ENCODE measurements at places on chromosomes 4 and X.

- no peak for DNase-seq
Observed at GRCh38 chrX:639151-639550, 8.6 kb downstream of the SHOX start.

DNA sequence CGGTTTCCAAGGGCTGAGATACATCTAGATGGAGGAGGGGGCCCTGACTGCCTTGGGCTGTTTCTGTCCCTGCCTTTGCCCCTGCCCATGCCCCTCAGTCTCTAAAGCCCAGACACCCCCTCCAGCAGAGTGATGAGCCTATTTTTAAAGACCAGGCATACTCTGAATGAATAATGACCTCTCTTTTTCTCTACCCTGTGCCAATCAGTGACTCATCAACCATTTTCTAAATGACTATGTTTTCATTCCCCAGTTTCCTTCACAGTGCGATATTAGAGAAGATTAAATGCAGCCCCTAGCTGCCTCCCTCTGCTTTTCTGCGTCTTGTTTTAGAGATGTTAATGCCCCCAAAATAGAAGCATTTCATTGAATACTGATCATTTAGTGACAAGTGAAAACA lies 15.5 kb upstream of the NHS start:
- no peak for DNase-seq

DNA sequence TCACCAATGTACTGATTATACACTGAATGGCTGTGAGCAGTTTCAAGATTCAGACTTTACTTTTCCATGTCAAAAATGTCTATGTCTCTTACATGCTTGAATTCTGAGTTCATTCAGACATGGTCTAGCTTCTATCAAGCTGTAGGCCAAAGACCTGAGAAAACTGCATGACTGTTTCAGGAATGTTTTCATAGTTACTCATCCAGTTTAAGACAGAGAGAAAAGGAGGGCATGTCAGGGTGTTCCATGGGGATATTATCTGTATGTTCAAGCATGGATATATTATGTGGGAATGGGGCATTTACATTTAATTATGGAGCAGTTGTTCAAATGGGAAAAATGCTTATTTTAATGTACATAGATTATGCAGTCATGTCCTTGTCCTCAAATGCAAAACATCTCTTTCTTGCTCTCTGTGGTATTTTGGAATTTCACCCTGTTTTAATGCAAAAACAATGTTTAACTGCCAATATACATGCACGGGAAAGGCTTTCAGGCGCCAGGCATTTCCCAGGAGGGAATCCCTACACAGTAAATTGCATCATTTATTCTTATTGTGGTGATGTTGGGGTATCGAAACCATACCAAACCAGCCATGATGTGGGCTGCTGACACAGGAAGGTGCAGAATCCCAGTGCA lies 429.1 kb upstream of the INTU start:
- no peak for DNase-seq

DNA sequence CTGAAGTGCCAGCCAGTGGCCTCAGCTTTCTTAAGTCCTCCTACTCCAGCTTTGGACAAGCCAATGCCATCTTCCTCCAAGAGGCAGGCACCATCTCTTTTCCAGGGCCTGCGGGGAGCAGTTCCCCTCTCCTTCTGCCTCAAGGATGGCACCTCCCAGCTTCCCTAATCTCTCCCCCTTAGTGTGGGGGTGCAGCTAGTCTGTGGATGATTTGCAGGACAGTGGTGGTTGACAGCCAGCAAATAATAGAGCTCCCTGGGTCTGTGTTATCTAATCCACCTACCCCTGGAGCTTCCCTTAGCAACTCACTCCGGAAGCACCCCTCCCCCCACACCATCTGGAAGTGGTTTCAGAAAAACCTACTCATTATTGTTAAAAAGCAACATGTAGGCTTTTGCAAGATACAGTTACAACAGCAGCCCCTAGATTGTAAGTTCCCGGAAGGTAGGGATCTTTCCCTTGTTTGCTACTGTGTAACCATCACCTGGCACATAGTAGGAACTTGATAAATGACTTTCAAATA lies 247.1 kb downstream of the BCOR start:
- DNase-seq = no peak

GRCh38 chr4:185020293-185020808 lies 2.1 kb downstream of the HELT start:
- no peak for DNase-seq

DNA sequence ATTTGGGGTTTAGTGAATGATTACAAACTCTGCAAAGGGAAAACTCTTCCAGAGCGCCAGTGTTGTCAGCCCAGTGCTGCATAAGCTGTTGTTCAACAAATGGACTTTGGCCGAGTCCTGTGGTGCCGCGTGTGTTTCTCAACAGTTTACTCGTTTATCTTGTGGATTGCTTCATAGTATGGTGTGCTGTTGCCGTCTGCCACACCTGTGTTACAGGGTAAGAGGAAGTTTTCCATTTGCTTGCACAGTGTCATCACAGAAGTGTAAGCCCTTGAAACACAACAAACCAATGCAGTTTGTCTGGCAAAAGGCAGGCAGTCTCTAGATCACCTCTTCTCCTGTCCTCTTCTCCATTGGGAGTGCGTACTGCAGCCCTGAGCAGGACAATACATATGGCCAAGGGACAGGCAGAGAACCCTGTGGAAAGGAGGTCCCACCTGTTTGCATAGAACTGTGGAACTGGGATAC lies 66.3 kb downstream of the DCUN1D4 start:
- no peak for DNase-seq

GRCh38 chr4:113173793-113174264 lies 124.4 kb downstream of the ANK2 start:
- no peak for DNase-seq

DNA sequence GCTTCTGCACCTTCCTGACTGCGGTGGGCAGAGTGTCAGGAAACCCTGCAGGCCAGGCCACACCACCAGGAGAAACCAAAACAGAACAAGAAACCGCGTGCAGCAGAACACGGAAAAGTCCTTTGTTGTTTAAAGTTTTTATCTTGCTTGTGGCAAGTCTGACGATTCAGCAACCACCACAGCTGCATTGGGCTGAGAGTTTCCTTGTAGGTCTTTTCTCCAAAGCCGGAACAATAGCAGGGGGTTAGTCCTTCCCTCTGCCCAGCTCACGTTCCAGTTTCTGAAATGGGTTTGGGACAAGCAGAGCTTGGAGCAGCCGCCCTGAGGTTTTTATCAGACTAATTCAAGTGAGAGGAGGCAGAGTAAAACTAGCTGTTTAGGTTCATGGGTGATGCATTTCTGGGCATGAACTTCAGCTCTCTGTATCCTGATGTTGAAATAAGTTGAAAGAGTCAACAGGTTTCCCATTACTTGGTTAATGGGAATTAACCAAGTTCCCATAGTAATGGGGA lies 216.9 kb downstream of the PTTG2 start:
- no peak for DNase-seq

DNA sequence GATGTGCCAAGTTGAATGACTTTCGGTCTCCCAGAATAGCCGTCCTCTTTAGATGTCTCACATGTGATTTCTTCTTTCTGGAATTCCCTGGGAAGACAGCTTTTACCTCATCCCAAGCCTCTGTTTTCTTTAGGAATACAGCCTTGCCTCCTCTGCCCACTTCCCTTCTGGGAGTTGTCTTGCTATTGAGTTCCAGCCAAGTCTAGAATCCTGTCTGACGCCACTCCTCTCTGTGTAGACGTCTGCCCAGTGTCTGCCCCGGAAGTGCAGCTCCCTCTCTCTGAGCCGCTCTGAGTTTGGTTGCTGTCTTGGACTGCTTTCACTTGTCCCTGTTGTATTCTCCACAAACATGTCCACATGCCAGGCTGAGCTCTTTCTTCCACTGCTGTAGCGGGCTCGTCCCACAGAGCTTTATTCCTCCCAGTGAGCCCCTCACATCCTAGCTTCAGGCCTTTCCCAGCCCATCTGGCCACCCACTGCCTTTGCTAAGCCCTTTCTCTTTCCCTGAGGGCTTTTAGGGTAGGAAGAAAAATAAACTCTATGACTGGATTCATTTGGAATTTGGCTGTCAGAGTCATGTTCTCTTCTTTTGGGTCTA lies 9.0 kb upstream of the IGFBP7 start:
- DNase-seq = no peak

DNA sequence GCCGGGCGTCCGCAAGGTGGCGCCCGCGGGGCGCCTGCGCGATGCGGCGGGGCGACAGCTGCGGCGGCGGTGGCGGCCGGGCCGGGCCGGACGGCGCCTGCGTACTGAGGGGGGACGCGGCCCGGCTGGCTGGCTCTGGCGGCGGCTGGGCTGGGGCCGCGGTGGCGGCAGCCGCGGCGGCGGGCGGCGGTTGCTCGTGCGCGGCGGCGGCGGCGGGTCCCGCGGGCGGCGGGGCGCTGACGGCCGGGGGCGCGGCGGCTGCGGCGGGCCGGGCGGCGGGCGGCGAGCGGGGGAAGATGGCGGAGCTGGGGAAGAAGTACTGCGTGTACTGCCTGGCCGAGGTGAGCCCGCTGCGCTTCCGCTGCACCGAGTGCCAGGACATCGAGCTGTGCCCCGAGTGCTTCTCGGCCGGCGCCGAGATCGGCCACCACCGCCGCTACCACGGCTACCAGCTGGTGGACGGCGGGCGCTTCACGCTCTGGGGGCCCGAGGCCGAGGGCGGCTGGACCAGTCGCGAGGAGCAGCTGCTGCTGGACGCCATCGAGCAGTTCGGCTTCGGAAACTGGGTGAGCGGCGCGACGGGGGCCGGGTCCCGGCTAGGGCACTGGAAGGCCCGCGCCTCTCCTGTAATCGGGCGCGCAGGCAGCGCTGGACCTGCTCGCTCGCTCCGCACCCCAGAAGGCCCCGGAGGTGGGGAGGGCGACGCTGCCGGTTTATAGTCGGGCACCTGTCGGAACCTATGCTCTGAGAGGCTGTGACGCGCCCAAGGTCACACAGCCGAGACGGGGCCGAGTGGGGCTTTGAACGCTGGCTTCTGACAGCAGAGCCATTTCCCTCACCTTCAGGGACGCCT lies at the start of gene TADA2B:
Gene TADA2B, plus strand, starts transcription at position 89 of the 853 bp plus-strand sequence. Its CDS starts 208 bp downstream, at position 297.
- no peak for DNase-seq

GRCh38 chrX:2596555-2597255 lies 94.4 kb upstream of the CD99 start:
- no peak for DNase-seq

GRCh38 chr4:86847571-86847970 lies 1.6 kb downstream of the SLC10A6 start:
- no peak for DNase-seq

- no peak for DNase-seq
Observed at GRCh38 chr4:185849664-185850550, 37.9 kb upstream of the SORBS2 start.

DNA sequence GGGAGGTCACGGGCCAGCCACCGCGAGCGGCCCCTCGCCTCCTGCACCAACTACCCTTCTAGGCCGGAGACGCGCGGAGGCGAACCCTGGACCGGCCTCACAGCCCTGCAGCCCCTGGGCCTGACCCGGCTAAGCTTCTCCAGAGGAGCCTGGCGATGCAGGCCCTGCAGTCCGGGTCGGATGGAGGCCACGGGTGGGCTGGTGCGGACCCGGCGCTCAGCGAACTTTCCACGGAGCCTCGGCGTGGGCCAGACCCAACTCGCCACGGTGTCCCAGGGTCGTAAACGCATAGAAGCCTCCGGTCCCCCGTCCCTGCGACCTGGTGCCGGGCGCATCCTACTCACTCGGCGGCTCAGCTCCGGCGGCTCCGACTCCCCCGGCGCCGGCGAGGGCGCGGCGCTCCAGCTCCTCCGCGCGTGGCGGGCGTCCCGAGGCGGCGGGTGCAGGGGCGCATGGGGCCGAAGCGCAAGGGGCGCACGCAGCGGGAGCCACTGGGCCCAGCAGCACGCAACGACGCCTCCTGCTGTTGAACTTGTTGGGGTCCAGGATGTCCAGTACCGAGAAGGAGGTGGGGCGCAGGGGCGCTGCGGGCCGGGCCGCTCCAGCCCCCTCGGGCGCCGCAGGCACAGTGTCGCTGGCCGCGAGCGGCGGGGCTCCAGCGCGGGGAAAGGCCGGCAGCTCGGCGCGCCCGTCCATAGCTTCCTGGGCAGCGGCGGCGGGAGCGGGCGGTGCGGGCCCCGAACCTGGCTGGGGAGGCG lies 427 bp downstream of the NKX1-1 start:
- DNase-seq = no peak

DNA sequence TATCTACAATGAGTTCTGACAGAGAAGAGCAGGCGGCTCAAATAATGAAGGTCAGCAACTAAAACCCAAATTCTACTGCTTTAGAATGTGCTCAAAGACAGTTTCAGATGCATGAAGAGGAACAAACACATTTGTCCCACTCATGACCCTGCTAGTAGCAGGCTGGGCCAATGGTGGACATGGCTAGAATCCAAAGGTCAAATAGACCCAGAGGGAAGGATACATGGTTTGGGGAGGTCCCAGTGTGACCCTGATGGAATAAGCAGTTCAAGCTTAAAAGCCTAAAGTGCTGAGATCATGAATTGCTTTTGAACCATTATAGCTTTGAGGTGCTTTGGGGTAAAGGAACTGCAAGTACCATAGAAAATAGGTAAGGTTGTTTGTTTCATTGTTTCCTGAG lies 450.7 kb downstream of the MID1IP1 start:
- DNase-seq = no peak

- DNase-seq = no peak
Observed at GRCh38 chrX:30657196-30658161, 4.3 kb downstream of the GK start.

GRCh38 chrX:72526534-72527508 lies 45.8 kb downstream of the HDAC8 start:
- DNase-seq = no peak

DNA sequence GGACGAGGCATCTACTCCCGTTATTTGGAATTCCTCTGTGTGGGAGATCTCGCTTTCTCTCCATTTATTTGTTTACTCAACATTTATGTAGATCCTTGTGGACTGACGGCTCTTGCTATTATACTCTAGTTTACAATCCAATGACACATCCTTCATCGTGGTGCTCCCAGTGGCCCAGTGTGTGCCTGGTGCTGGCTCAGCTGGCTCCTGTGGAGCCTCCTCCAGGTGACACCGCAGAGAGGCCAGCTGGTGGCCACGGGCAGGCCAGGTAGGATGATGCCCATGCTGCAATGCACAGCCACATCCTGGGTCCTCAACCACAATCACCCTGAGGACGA lies 84.0 kb upstream of the AFAP1 start:
- DNase-seq = no peak

- no peak for DNase-seq
Observed at GRCh38 chrX:29295987-29296680, 708.9 kb downstream of the IL1RAPL1 start.

DNA sequence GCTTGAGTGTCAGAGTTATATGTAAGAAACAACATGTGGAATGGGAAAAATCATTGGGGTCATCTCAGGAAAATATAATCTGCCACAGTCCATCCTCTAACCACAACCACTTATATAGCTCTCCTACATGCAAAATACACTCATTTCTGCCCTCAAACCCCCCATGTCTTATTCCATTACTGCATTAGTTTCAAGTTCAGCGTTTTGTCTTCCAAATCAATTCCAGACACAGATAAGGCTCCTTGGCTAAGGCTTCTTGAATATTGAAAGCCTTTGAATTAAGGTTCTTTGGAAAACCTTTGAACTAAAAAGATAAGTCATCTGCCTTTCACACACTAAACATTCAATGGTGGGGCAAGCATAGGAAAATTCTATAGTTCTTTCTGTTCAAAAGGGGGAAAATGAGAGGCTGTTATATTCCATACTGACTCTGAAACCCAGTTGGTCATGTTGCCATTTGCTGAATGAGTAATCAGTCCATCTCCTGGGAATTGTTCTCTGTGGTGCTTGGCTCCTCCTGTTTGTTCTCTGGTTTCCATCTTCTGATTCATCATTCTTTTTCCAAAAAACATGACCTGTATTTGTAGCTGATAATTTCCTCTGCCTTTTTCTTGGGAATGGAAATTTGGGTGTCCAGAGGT lies 218.7 kb downstream of the BMPR1B start:
- no peak for DNase-seq

Measured in NCI-H460 (cell line).